ENCODE measurements at places on chromosomes 12 and 14.

DNA sequence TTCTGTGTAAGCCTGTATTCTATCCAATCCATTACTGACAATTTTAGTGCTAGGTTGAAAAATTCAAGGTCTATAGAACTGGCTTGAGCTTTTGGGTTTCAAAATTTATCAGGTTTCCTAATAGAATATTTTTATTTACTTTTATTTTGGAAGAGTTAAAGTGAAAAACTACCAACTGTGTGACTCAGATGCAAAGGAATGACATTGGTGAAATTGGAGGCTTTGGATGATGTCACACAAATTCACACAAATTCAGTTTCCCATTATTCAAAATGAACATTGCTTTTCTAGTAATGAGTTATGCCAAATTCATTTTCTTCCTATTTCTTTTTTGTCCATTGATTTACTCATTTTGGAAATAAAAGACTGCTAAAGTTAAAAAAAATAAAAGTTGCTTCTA, 186.9 kb downstream of the ALX1 start:
- DNase-seq = no peak

GRCh38 chr14:96676166-96676565, 121.0 kb upstream of the VRK1 start:
- no peak for DNase-seq

DNA sequence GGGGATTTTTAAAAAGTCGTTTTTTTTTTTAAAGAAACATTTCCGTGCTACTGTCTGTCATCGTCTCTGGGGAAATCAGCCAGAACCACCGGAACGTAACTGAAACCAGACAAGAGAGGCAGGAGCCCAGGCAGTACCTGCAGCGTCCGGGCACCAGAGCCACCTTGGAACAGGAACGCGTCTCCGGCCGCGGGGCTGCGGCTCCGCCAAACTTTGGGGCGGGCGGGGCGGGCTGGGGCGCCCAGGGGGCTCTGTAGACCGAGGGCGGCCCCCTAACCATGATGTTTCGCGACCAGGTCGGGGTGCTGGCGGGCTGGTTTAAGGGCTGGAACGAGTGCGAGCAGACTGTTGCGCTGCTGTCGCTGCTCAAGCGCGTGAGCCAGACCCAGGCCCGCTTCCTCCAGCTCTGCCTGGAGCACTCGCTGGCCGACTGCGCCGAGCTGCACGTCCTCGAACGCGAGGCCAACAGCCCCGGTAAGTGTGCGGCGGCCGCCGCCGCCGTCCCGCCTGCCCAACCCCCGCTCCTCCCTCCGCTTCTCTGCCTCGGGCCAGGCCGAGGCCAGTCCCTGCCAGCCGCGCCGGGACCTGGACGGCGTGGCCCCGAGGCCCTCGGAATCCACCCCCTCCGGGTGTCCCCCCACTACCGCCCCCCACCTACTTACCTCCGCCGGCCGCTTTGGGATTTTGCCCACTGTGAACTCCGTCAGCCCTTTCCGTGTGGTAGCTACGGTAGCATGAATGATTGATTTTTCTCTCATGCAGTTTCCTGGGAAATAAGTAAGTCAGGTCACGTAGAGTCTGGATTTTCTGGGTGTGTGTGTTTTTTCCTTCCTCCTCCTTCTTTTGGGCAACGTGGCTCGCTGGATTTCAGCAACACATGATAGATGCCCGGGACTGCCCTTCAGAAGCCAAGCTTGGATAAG, 972 bp downstream of the SAMD4A start:
- DNase-seq = no peak

DNA sequence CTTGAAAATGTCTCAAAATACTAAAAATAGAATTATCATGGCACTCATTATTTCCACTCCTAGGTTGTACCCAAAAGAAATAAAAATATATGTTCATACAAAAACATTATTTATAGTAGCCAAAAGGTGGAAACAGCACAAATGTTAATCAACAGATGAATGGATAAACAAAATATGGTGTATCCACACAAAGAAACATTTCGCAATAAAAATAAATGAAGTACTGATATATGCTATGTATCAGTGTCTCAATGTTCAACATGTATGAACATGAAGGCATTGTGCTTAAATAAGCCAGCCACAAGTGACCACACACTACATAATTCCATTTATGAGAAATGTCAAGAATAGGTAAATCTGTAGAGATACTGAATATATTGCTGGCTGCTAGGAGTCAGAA, 40.9 kb downstream of the FOXG1 start:
- DNase-seq = no peak

DNA sequence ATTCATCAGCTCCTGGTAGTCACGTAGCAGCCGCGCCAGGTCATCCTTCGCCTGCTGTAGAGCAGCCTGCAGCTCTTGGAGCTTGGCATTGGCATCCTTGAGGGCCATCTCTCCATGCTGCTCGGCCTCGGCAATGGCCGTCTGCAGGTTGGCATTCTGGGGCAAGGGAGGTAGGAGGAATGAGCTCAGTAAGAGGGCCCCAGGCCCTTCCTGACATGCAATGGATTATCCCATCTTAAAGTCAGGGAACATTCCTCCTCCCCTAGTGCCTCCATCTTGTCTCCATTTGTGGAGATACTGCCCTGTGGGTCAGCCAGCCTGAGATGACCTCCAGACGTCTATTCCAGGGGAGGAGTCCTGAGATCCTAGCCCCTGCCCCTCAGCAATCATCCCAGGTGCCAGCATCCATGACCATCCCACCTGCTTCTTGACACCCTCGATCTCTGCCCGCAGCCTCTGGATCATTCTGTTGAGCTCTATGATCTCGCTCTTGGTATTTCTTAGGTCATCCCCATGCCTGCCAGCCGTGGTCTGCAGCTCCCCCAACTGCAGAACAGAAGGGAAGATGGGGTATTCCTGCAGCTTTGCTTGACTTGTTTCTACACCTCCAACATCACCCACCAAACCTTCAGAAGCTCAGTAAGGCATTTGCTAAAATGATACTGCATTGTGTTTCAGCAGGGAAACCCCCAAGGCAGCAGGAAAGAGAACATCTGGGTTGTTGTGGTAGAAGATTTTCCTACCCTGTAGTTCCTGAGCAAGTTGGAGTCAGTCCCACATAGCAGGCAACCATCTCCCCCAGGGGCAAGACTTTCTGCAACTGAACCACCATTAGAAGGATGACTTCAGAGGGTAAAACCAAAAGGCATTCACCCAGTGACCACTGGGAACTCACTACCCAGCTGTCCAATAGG, 4.4 kb downstream of the KRT3 start:
- no peak for DNase-seq

- DNase-seq = no peak
Measured at GRCh38 chr14:89185919-89186855, 230.8 kb downstream of the FOXN3 start.

GRCh38 chr14:33949411-33949893, 1.4 kb downstream of the EGLN3 start:
- DNase-seq = no peak

- no peak for DNase-seq
Measured at GRCh38 chr12:98736352-98737321, 91.5 kb downstream of the APAF1 start.

GRCh38 chr14:88870777-88871176, 46.3 kb downstream of the TTC8 start:
- DNase-seq = no peak

GRCh38 chr12:81597928-81598604, 161.1 kb downstream of the PPFIA2 start:
- DNase-seq = no peak

- DNase-seq = no peak
Measured at GRCh38 chr12:132632521-132633228, 14.1 kb downstream of the P2RX2 start.

- DNase-seq = no peak
Measured at GRCh38 chr12:14261861-14262260, 103.6 kb upstream of the ATF7IP start.

GRCh38 chr14:94665121-94665520, 52.9 kb downstream of the SERPINA3 start:
- DNase-seq = no peak

GRCh38 chr12:9135903-9136310, 20.2 kb upstream of the A2M start:
- DNase-seq = no peak

DNA sequence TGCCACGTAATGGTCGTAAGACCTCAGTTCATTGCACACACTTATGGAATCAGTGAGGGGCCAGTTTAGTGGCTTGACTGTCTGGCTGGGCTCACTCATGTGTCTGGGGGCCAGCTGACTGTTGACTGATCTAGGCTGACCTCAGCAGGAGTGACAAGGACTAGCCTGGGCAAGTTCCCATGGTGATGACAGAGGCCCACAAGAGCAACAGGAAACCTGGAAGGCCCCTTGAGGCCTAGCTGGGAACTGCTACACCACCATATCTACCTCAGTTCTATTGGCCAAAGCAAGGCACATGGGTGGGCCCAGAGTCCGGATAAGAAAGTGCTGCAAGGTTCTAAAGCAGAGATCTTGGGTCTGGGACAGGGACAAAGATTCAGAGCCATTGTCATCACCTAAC, 21.3 kb upstream of the RFLNA start:
- DNase-seq = no peak

DNA sequence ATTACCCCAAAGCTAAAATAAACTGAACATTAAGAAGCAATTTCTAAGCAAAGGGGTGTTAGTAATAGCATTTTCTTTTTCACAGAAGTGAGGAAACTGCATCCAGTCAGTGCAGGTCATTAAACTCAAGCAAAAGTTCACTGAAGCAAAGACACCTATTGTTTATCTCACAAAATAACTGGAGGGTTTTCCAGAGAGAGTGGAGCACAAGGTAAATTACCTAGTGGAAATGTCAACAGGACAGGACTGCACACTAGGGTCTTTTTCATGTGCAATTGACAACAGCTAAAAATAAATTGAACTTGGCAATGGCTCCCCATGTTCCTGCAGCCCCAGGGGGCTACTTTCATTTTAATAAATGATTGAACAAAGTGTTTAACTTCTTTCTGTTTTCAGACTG, 742.0 kb downstream of the GALC start:
- DNase-seq = no peak

GRCh38 chr14:54864526-54864925, 38.1 kb downstream of the GCH1 start:
- no peak for DNase-seq

- DNase-seq = no peak
Measured at GRCh38 chr12:65656156-65656882, 168.0 kb upstream of the HMGA2 start.

DNA sequence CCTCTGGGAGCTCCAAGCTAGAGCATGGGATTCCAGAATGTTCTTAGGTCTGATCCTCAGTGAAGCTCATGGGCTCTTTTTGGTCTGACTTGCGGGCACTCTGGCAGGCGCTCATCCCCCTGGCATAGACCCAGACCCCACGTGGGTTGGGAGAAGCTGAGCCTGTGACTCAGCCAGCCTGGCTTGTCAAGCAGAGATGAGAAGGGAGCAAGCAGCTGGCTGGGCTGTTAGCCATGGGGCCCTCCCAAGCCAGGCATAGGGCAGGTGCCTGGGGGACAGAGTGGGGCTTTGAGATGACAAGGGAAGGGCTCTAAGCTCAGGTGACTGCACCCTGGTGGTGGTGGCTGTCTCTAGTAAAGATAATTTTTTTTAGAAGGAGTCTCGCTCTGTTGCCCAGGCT, 80.3 kb upstream of the NOS1 start:
- no peak for DNase-seq

- no peak for DNase-seq
Measured at GRCh38 chr12:50200552-50201273, 33.5 kb upstream of the CERS5 start.

DNA sequence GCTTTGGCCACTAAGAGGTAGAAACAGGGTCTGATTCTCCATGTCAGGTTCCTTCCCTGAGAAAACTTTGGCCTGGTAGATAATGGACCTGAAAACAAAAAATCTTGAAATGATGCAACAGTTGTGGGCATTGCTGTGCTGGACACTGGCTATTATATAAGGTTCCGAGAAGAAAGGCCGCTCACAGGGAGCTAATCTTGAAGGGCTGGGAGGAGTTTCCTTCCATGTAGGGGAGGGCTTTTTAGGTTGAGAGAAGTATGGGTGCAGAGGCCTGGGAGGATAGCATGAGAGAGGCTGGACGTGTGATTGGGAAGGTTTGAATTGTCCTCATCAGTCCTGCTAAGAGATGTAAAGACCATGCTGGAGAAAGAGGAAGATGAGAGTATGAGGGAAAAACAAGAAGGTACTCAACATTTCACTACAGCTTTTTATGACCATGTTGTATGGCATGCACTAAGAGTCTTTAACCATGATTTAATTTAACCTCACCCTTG, 11.6 kb downstream of the LRRK2 start:
- no peak for DNase-seq

DNA sequence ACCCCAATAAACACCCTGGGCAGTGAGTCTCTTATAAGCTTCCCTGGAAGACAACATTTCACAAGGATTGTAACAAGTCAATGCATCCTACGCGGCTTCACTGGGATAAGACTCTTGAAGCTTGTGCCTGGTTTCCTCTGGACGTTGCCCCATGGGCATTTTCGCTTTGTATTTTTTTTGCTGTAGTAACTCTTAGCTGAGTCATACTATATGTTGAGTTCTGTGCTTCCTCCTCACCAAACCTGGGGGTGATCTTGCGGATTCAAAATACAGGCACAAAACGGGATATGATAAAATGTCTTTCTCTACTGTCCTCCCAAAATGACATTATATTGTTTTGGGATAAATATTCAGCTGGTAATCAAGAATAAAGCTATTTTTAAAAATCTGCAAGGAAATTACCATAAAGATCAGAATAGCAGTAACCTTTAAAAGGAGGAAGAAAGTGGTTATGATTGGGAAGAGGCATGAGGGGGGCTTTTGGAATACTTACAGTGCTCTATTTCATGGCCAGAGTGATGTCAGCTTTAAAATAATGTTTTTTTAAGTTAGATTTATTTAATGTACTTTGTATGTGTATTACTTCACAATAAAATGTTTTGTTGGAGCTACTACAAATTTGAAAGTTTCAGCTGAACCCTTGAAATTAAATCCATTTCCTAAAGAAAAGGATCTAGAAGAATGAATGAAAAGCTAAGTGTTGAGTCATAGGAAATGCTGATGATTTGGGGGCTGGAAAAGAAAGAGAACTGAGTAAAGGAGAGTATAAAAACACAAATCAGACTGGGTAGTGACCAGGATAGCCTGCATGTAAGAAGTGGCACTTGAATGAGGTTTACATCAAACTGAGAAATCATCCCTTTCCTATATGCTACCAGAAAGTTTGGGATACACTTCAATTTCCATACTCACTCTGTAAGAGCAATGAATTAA, 14.7 kb downstream of the BTBD7 start:
- no peak for DNase-seq

- no peak for DNase-seq
Measured at GRCh38 chr12:124404162-124404784, 109.4 kb downstream of the RFLNA start.
